Fibroblast of villous mesenchyme (primary cell): ENCODE measurements at places on chromosomes 6 and 20.
A peak's percentile ranks its signal among the peaks of the same experiment; 100 is the strongest.

- DNase-seq: peak; percentile 13
Measured at GRCh38 chr6:170434117-170434820, 118.8 kb downstream of the PSMB1 start.

- DNase-seq: no peak
Measured at GRCh38 chr6:24614648-24615047, 31.3 kb downstream of the KIAA0319 start.

GRCh38 chr6:128580224-128581110 is 60.1 kb upstream of the PTPRK start:
- DNase-seq: no peak

DNA sequence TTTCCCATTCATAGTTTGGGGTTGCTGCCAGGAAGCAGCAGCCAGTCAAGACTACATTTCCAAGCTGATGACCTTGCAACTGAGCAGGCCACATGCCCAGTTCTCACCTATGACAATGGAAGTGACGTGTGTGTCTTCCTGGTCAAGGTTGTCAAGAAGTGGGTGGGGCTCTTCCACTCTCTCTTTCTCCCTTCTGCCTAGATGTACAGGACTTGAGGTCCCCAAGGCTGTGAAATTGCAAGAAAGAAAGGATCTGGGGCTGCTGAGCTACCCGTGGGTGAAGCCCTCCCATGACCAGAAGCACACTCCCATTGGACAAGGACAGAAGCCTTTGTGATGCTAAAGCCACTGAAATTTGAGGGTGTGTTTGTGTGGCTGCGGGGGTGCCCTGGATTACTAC is 175.1 kb downstream of the LINC00237 start:
- DNase-seq: no peak

GRCh38 chr6:154343473-154344308 is 12.9 kb downstream of the IPCEF1 start:
- peak; percentile 65 for DNase-seq

DNA sequence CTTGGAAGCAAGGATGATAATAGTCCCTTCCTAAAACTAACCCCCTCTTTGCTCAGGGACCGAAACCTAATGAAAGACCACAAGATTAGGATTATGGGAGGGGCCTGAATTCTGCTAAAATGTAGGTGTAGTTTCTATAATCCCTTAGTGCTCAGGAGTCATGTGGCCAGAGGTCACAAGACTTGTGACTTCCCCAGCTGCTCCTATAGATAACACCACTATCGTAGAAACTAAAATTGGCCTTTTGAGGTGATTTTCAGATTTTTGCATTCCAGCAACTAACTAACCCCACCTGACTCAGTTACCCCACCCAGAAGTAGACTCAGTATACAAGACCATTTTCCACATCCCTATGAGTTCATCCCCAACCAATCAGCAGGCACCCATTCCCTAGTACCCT is 42.1 kb downstream of the MDN1 start:
- no peak for DNase-seq

GRCh38 chr6:123804014-123804786 is 535 bp downstream of the NKAIN2 start:
- DNase-seq: no peak

DNA sequence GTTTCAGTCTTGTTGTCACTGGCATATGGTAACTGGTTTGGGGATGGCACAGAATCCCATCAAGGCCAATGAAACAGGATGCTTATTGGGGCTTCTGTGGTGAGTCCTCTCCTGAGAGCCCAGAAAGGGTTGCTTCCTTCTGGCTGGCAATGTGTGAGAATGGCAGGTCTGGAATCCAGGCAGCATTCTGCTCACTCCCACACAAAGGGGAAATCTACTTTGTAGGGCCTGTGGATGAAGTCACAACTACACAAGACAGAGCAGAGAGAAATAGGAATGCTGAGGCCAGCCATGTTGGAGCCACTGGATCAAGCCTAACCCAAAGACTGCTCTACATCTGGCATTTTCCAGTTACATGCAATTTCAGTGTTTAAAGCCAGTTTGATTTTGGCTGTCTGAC is 15.7 kb downstream of the PLAGL2 start:
- no peak for DNase-seq

DNA sequence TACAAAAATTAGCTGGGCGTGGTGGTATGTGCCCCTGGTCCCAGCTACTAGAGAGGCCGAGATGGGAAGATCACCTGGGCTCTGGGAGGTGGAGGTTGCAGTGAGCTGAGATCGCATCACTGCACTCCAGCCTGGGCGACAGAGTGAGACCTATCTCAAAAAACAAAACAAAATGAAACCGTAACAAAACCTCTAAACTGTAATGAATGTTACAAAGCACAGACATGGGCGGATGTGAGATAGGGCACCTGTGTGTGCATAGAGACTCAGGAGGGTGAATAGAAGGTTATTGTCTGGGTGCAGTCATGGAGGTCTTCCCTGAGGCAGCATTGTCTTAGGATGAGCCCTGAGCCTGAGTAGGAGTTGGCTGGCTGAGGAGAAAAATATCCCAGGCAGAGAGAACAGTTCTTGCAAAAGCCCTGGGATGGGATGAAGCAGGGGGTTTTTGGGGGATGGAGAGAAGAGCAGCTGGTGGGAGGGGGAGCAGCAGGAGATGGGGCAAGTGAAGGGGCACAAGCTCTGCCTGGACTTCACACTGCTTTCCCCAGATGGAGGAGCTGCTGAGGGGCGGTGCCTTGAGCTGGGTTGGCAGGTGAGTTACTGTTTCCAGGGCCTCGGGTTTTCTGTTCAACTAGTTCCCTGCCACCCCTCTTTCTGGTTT is 5.2 kb downstream of the BCAS4 start:
- DNase-seq: no peak

DNA sequence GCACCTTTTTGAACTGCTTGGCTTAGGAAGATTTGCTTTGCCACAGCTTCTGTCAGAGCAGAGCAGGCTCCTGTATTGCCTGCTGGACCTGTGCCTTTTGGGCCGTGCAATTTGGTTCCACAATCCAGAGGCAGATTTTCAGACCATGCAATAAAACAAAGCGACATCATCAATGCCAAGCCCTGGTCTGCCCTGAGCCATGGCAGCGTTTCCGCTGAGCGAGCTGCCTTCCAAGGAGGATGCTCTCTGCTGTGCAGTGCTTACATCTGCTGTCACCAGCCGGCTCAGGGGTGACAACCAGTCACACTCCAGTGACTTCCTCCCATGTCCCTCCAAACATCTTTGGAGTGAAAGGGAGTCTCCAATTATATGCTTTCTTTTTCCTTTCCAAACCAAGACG is 282.2 kb downstream of the CDH26 start:
- DNase-seq: no peak

DNA sequence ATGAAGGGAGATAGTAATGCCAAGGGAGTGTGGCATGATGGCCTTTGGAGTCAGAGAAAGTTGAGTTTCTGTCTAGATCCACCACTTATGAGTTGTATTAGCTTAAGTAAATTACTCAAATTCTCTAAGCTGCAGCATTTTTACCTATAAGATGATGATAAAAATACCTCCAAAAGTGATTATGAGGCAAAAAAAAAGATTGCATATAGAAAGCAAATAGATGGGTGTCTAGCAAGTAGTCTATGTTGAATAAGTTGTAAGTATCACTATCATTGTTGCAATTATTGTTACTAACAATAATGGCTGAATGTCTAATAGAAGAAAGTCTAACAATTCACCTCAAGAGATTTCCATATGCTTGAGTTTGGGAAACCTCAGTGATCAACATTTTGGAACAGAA is 959.2 kb upstream of the GJE1 start:
- no peak for DNase-seq

DNA sequence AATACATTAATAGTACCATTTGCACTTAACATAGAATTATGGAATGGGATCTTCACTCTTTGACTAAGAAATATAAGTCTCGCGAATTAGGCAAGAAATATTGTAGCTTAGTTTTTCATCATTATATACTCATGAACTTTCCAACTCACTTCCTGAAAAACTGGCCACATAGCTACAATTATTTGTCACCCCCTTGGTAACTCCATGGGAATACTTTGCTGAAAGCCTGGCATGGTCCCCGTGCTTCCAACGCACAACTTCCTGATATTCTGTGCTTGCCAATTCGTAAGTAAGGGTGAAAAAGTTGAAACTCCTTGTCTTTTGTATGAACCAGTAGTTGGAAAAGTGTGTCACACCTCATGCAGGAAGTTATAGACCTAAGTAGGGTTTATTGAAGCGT is 23.7 kb upstream of the HLA-DQA1 start:
- no peak for DNase-seq

GRCh38 chr20:3802524-3803239 is 6.6 kb downstream of the CDC25B start:
- no peak for DNase-seq
